ENCODE measurements at places on chromosomes 4 and X.

GRCh38 chr4:54677416-54677815 lies 19.7 kb downstream of the KIT start:
- DNase-seq, result no peak

DNA sequence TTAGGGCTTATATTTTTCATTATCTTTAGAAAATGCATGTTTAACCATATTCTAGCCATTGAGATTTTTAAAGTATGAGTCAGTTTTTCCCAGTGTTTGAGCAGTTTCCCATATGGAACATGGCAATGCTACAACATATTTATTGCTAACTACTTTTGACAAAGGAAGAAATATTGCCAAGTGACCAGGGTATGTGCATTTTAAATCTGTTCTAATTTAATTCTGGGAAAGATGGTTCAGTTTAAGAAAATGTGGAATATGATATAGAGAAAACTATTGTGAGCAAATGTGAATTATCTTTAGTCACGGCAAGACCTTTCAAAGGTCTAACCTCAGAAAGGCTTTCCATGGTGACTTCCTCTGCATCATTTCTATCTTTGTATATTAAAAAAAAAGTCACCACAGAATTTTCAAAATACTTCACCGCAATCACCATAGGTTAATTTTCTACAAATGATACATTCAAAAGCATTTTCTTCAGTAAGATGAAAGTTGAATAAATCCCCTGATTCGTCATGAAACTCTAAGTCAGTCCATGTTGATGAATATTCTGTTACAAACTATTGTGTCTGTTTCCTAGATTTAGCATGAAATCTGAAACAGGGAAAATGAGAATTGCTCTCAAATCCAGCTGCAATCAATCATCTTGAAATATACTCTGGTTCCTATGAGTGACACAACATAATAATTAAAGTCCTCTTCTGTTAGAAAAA lies 2349.0 kb upstream of the TENM3 start:
- no peak for DNase-seq

DNA sequence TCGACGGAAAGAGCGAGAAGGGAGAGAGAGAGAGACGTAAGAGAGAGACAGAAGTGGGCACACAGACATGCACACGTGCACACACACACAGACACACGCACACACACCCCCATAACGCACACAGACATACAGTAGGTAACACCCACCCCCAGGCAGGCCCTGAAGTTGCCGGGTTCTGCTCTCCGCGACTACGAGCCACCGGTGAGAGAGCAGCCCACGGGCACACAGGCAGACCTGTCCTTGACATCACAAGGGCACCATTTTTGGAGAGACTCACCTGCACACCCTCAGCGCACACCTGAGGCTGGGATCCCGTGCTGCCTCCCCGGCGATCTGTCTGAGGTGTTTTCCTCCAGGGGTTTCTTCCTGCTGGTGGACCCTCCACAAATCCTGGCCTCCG lies 1171.0 kb upstream of the PCDH10 start:
- no peak for DNase-seq

DNA sequence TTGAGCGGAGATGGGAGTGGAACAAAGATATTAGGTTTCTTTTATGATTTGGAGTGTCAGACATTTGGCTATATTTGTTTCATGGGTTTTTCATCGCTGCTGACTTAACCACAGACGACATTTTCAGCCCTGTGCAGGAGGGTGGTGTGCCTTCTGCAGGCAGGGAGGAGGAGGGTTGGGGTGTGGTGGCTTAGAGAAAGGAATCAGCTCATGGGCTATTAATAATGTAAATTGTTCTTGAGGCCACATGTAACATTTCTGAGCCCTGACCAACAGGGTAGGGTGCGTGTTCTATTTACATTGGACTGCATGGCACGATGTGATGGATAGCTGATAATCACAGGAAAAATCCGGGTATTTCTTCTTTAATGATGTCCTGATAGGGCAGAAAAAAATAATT lies 67.6 kb downstream of the POLA1 start:
- DNase-seq, result no peak

DNA sequence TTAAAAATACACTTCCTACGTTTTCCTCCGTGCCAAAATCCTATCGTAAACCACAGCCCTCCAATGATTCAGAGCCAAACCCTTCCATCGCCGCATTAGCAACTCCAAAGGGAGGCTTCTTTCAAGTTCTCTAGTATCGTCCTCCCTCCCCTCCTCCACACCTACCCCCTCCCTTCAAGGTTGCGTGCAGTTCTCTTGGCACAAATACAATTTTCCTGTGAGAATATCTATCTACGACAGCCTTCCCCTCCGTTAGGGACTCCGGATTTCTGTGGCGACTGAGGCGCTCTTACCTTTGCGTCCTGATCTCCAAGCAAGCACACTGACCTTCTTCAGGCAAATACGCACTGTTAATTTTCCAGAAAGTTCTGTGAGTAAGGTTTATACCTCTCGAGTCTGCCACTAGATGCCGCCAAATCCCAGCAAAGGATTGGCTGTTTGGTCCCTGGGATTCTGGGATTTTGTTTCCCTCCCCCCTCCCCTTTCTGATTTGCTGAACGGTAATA lies 1.2 kb upstream of the MORF4L2 start:
- DNase-seq, result peak; percentile 24

DNA sequence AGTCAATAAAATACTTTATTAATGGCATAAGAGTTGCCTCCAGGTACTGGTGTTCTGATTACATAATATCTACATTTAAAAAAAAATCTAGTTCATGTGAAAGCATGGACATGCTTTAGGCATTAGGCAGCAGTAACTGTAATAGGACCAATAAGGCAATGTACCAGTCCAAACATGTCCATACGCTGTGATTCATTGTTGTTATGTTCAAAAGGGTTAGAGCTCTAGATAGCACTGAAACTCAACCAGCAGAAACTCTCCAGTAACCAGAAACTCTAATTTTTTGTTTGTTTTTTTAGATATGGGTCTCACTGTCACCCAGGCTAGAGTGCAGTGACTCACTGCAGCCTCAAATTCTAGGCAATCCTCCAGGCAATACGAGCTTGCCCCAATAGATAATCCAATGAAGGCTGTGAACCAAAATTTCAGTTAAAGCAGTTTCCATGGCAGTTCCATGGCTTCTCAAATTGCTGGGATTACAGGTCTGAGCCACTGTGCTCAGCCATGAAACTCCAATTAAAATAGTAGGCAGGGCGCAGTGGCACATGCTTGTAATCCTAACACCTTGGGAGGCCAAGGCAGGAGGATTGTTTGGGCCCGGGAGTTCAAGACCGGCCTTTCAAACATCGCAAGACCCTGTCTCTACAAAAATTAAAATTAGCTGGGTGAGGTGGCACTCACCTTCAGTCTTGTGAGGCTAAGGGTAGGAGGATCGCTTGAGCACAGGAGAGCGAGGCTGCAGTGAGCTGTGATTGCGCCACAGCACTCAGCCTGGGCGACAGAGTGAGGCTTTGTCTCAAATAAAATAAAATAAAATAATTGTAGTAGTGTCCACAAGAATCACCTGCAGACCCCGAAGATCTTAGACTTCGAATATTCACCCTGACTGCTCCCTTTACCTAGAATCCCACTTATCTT lies 36.3 kb downstream of the MGARP start:
- no peak for DNase-seq

DNA sequence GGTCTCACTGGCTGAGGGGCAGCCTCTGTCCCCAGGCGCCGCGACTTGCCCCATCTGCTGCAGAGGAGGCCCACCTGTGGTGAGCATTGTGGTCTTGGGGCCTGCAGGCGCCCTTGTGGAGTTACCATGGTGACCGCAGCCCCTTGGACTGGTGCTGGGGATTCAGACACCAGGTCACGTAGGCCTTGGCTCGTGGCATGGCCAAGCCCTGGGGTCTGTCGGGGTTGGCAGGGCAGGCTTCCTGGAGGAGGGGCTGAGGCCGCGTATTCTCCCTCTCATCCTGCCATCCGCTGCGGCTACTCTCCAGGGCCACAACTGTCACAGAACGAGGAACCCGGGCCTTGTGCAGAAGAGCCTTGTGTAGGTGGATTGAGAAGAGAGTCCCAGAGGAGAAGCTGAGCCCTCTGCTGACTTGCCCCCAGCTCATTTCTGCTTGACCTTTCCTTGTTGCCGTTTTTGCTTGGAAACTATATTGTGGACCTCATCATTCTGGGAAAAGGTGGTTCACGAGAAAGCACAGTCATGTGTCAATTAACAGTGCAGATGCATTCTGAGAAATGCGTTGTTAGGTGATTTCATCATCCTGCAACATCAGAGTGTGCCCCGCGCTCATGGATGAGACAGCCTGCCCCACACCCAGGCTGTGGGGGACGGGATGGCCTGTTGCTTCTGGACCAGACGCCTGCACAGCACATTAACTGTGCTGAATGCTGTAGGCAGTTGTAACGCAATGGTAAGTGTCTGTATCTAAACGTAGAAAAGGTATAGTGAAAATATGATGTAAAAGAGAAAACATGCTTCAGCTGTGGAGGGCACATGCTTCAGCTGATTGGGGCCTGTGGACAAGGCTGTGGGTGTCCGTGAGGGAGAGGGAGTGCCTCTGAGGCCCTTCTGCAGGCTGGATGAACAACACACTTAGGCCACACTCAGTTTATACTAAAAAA lies 38.5 kb downstream of the TRMT44 start:
- DNase-seq, result no peak

DNA sequence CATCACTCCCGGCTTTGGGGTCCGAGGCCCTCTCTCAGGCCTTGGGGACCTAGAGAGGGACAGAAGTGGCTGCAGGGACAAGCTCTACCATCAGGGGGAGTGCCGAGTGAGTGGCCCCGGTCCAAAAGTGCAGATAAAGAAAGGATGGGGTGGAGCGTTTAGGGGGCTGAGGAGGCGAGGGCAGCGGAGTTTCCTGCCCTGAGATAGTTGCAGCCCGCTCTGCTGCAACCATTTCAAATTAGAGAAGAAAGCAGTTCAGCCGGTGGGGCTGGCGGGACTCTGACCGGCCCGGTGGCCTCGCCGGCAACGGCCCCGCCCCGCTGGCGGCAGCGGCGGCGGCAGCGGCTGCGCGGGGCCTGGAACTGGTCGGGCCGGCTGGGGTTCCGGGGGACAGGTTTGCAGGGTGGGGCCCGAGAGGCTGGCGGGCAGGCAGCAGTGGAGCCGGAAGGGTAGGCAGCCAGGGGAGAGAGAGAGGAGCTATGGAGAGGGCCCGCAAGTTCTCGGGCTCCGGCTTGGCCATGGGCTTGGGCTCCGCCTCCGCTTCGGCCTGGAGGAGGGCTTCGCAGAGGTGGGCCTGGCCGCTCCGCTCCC lies 7.6 kb downstream of the DLG3 start:
- peak; percentile 60 for DNase-seq

DNA sequence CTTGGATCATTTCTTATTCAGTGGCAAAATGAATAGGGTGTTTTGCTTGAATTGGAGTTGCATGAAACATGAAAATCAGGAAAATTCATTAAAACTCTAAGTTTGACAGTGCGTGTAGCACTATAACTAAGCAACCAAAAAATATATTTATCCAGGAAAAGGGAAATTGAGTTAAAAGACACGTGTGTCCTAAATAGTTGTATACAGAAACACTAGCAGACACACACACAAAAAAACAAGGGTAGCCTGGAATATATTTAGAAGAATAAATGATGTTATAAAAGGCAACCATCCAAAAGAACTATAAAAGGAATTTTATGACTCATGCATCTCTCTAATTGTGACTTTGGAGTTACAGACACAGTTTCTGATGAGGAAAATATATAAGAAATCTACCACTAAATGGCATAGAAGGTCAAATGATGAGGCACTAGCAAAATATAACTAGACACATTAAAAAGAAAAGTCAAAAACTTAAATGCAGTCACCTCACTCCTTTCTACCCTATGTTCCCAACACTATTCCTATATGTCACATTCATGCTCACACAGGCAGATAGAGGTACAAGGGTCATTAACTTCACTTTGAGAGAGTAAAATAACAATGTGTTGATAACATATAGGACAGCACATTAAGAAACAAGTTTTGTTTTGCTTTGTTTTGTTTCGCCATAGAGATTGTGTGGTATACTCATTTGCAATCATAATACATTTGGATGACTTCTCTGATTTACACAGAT lies 793.6 kb upstream of the INTU start:
- no peak for DNase-seq

DNA sequence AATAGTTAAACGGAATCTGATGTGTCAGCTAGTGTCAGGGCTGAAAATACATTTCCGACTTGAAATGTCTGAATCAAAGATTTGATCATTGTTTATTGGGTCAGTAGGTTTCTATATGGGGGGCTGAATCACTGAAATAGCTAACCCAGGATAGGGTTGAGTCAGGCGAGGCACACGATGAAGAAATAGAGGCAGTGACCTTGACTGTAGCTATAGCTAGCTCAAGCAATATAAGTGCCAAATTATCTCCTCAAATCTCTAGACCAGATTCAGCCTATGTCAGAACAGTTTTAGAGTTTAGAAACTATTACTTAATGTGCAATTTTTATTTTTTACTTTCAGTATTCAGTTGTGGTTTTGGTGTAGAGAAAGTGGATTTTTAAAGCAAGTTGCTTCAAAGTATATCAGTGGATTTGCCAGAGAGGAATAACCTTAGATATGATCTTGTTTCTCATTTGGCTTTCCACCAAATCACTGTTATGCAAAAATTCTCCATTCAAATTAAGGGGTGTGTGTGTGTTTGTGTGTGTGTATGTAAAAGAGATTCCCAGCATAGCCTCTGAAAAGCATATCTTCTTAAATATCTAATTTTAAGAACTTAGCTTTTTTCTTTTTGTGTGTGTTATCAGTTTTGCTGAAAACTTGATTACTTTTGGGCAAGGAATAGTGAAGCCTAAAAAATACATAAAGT lies 100.3 kb upstream of the RPL34 start:
- no peak for DNase-seq

- DNase-seq, result no peak
Measured at GRCh38 chr4:174037049-174037448, 246.4 kb downstream of the FBXO8 start.

DNA sequence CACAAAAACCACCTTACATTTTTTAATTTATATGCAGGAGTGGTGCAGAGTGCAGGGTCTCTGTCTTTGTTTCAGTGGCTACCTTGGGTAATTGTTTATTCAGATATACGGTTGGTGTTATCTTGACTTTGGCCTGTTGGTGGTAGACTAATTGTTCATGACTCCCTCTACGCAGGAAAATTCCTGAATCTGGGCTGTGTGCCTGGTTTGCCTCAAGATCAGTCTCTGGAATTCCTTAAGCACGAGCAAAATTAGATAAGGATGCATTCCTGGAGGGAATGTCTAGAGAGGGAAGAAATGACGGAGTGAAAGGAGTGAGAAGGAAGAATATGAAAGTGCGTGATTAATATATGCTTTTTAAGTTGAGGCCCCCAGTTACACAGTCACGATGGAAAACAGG lies 576.9 kb upstream of the PCDH10 start:
- no peak for DNase-seq

GRCh38 chrX:102728646-102729045 lies 8.1 kb downstream of the GPRASP3 start:
- DNase-seq, result no peak

DNA sequence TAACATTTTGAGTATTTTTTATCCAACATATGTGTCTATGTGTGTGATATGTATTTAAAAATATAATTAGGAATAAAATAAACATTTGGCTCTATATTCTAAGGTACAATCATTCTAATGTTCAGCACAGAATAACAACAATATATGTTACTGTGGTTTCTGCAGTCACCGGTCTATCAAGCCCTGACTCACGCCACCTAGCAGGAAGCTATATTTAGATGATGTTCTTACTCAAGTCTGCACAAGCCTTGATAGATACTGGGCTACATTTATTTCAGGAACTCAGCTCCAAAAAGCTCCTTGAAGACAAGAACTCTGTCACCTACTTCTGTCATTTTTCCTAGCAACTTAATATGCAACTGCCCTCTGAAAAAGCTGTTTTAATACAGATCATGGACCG lies 152.0 kb upstream of the FTHL17 start:
- DNase-seq, result peak; percentile 8

- no peak for DNase-seq
Measured at GRCh38 chr4:54737421-54737820, 79.7 kb downstream of the KIT start.

Measured in germinal center (tissue), 1 donor.